Activated effector memory CD4-positive, alpha-beta T cell treated with Interleukin-2 at 50 U/mL for 16 hours (primary cell): ENCODE measurements at places on chromosomes 13 and 19.

GRCh38 chr19:52140032-52140710, 433 bp upstream of the ZNF616 start:
- DNase-seq, result no peak

DNA sequence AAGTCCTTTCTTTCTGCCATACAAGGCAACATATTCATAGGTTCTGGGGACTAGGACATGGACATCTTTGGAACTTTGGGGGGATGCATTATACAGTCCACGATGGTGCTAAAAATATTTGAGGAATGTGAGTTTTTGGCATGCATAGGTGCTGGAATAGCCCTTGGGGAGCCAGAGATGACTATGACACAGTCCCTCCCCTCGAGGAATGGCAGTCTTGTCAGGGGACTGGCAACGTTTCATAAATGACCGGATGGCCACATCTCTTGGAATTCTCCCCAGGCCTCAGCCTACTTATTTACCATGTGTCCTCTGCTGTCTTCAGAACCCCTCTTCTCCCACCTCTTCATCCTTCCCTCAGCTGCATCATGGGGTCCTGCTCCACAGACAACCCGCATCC, 13.6 kb downstream of the MEIOSIN start:
- DNase-seq, result no peak

GRCh38 chr19:29172302-29172701, 40.6 kb downstream of the UQCRFS1 start:
- DNase-seq, result no peak

DNA sequence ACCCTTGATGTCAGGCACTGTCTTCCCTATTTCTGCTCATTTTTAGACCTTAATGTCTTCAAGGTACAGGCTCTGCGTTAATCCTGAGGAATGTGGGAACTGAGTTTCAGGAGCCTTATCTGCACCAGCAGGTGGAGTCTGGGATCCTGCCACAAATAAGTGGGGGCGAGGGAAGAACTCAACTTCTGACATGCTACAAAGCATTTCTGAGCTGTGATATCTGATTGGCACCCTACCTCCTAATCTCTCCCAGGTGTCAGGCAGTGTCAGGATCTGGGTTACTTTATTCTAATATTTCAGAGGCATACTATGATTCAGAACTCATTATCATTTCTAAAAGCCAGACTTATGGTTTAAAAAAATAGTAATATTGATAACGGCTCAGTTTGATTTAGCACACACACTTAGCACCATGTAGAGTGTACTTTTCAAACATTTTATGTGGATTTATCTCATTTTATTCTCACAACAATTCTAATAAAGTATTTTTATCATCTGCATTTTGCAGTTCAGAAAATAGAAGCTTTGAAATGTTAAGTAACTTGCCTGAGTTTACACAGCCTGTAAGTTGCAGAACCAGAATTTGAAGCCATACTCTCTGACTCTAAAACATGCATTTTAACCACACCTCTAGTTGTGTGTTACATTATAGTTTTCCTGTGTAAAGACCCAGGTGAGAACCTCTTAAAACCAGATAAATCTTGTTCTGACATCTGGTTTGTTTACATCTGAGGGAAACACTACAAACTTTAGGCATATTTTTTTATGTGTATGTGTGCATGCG, 358.6 kb downstream of the TDRD3 start:
- DNase-seq, result no peak

DNA sequence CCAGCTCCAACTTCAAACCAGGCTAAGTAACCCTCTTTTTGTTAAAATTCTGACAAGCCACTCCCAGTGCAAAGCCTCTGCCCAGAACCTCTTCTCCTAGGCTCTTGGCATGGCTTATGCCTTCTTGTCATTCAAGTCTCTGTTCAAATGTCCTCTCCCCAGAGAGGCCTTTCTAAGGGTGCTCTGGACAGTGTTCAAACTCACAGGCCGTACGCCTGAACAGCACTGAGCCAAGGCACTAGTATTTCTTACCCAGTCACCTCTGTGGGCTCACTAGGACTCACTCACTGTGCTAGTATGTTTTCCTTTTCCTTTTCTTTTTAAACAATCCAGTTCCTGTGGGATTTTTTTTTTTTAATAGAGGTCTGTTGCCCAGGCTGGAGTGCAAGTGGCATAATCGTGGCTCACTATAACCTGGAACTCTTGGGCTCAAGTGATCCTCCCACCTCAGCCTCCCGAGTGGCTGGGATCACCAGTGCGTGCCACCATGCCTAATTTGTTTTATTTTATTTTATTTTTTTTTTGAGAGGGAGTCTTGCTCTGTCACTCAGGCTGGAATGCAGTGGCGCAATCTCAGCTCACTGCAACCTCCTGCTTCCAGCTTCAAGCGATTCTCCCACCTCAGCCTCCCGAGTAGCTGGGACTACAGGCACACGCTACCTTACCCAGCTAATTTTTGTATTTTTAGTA, 2.3 kb upstream of the ASF1B start:
- no peak for DNase-seq

DNA sequence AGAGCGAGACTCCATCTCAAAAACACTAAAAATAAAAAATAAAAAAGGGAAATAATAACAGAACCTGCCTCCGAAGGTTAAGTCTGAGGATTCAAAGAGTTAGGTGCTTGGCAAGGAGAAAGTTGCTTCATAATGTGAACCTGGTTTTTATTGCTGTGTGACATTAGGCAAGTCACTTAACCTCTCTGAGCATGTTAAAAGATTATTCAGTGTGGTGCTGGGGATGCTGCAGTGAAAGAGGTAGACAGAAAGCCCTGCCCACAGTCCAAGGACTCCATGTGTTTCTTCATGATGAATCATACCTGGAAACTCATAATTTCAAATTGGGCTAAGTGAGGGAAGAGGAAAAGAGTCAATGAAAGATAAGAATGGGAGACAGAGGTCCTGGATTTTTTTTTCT, 2.4 kb downstream of the IL27RA start:
- DNase-seq, result no peak

DNA sequence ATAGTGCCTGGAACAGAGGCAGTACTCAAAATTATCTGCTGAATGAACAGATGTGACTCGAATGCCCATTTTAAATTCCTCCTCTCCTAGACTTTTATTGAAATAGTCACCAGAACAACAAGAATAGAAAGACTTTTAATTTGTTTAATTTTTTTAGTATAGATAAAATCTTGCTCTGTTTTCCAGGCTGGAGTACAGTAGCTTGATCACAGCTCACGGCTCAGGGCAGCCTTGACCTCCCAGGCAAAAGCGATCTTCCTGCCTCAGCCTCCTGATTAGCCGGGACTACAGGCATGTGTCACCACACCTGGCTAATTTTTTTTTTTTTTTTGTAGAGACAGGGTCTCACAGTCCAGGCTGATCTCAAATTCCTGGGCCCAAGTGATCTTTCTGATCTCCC, 120.9 kb upstream of the FREM2 start:
- no peak for DNase-seq

DNA sequence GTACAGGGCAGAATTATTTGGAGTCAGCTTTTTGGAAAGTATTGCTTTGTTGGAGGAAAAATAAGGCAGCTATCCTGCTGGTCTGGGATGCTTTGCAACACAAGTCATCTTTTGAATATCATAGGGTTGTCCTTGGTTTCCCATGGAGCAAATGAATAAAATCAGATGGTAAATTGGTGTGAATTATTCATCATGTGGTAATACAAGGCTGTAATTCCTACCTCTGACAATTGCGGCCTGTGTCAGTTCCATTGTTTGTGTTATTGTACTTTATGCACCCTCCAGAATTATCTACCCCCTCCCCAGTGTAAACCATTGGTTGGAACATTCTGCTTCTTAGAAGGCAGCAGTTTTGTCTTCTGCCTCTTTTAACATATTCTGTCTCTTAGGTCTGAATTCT, 46.2 kb downstream of the RNASEH2B start:
- no peak for DNase-seq
